Hepatocyte (in vitro differentiated cells): ENCODE measurements at places on chromosomes 5 and 9. TPM values are rescaled to one million over a fixed set of nuclear protein-coding genes. Genes with fewer than 3 reads are reported as not detected.

DNA sequence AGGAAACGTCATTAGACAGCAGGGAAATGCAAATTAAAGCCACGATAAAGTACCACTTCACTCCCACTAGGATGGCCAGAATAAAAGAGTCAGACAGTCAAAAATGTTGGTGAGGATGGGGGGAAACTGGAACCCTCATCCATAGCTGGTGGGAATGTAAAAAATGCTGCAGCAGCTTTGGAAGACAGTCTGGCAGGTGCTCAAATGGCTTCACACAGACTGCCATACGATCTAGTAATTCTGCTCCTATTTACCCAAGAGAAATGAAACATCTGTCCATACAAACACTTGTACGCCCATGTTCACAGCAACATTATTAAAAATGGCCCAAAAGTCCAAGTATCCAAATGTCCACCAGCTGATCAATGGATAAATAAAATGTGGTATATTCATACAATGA is 158.9 kb upstream of the PHYKPL start:
- no peak overlapping the region for H3K4me3 ChIP-seq
- no peak for DNase-seq
- H3K4me1 ChIP-seq: peaks cover 15% of the 10 kb centered on the region
- no peak overlapping the region for H3K27ac ChIP-seq
- no peaks in the 10 kb centered on the region for H3K36me3 ChIP-seq
- no peaks in the 10 kb centered on the region for H3K27me3 ChIP-seq

TMEM215 gene
- polyA plus RNA-seq: 0.62 TPM in 1 of 2 replicates, not detected in the other

DNA sequence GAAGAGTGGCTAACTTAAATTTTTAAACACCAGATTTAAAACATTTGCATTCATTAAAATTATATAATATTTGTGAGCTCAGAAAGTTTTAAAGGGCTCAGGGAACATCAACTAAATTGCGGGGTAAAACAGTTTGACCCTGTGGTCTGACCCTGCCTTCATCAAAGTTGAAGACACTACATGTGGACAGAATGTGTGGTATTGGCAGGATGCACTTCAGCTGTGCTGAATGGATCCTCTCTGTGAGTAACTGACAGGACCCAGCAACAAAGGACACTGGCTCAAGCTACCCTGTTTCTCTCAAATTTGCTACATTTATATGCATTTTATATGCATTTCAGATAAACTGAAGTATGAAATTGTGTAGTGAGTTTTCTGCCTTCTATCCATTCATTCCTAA is 288.5 kb downstream of the ZNF608 start:
- no peaks in the 10 kb centered on the region for H3K36me3 ChIP-seq
- no peak for DNase-seq
- no peak overlapping the region for H3K4me3 ChIP-seq
- no peaks in the 10 kb centered on the region for H3K4me1 ChIP-seq
- H3K27ac ChIP-seq: no peak overlapping the region
- no peaks in the 10 kb centered on the region for H3K27me3 ChIP-seq

DNA sequence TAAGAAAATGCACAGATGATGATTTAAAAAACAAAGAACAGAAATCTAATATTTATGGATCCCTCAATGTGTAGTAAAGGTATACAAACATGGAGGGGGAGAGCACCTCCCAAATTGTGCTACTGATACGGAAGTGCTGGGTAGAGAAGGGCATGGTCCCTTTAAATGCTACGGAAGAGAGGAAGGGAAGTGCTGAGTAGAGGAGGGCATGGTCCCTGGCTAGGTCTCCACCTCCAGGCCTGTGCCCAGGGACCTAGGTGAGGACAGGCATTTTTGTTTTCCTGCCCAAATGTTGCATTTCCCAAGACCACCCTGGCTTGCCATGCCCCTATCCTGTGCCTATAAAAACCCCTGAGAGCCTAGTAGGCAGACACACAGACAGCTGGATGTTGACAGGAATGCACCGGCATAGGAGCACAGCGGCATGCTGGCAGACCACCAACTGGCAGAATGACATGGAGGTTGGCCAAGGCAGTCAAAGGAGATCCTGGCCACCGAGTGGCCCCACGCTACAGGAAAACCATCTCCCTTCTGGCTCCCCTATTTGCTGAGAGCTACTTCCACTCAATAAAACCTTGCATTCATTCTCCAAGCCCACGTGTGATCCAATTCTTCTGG is 62.1 kb upstream of the SPDL1 start:
- no peak for DNase-seq
- no peak overlapping the region for H3K27ac ChIP-seq
- no peaks in the 10 kb centered on the region for H3K36me3 ChIP-seq
- H3K4me1 ChIP-seq: no peaks in the 10 kb centered on the region
- no peaks in the 10 kb centered on the region for H3K27me3 ChIP-seq

- H3K4me3 ChIP-seq: no peak overlapping the region
- H3K4me1 ChIP-seq: no peaks in the 10 kb centered on the region
- H3K27me3 ChIP-seq: no peaks in the 10 kb centered on the region
Measured at GRCh38 chr5:142069606-142070399, 38.8 kb upstream of the NDFIP1 start.

HCN1 gene
- 0.09 TPM in 1 of 2 replicates, not detected in the other for polyA plus RNA-seq

DNA sequence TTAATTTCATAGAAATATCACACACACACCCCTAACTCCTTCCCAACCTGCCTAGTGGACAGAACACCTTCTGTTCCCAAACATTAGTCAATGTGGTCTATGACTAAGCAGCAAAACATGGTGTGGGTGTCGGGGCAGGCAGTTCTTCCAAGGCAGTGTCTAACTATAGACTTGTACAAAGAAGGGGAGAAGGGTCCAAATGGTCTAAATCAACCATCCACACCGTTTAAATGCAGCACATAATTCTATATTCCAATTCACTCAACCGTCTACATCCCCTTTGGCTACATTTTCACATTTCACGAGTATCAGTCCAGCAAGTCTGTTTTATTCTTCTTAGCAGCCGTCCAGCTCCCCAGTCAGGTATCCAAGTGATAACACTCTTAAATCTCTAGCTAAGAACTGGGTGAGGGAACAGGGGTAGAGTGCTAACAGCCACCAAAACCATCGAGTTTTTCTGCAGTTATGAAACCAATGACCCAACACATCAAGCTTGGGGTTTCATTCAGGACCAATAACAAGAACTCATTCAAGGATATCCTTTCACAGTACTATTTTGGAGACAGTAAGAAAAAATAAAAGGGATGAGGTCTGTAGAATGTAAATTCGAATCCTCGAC is 3.3 kb downstream of the ZNF608 start:
- no peaks in the 10 kb centered on the region for H3K36me3 ChIP-seq
- H3K4me3 ChIP-seq: peak overlapping the region; percentile 65
- H3K4me1 ChIP-seq: peaks cover 39% of the 10 kb centered on the region
- peak overlapping the region; percentile 91 for H3K27ac ChIP-seq

DMGDH gene
- 0.87 and 1.0 TPM in 2 replicates for polyA plus RNA-seq

- no peaks in the 10 kb centered on the region for H3K27me3 ChIP-seq
- peaks cover 8% of the 10 kb centered on the region for H3K4me1 ChIP-seq
- no peaks in the 10 kb centered on the region for H3K36me3 ChIP-seq
- H3K27ac ChIP-seq: no peak overlapping the region
- H3K4me3 ChIP-seq: no peak overlapping the region
- no peak for DNase-seq
Measured at GRCh38 chr5:132283423-132284043, 10.7 kb upstream of the SLC22A4 start.

CDC20B gene
- 0.12 TPM in 1 of 2 replicates, not detected in the other for polyA plus RNA-seq

- peaks cover 12% of the 10 kb centered on the region for H3K4me1 ChIP-seq
- no peaks in the 10 kb centered on the region for H3K27me3 ChIP-seq
- no peak overlapping the region for H3K27ac ChIP-seq
Measured at GRCh38 chr5:57417320-57417719, 65.3 kb downstream of the ACTBL2 start.

GOLPH3 gene
- 122 and 145 TPM in 2 replicates for polyA plus RNA-seq

- peak overlapping the region; percentile 84 for H3K27ac ChIP-seq
- H3K4me1 ChIP-seq: peaks cover 13% of the 10 kb centered on the region
- DNase-seq: no peak
- no peaks in the 10 kb centered on the region for H3K36me3 ChIP-seq
- no peaks in the 10 kb centered on the region for H3K27me3 ChIP-seq
Measured at GRCh38 chr9:16987026-16987425, 116.6 kb upstream of the BNC2 start.

GAPT gene
- not detected in 2 replicates for polyA plus RNA-seq

GRCh38 chr5:1804001-1804690 is 2.9 kb downstream of the NDUFS6 start:
- H3K36me3 ChIP-seq: no peaks in the 10 kb centered on the region
- peaks cover 7% of the 10 kb centered on the region for H3K4me1 ChIP-seq
- no peaks in the 10 kb centered on the region for H3K27me3 ChIP-seq
- DNase-seq: no peak
- H3K4me3 ChIP-seq: no peak overlapping the region
- H3K27ac ChIP-seq: no peak overlapping the region

- H3K36me3 ChIP-seq: no peaks in the 10 kb centered on the region
- no peak overlapping the region for H3K4me3 ChIP-seq
- H3K27ac ChIP-seq: no peak overlapping the region
Measured at GRCh38 chr9:9846557-9846956, 766.2 kb downstream of the PTPRD start.

- DNase-seq: no peak
- H3K4me3 ChIP-seq: no peak overlapping the region
- no peaks in the 10 kb centered on the region for H3K27me3 ChIP-seq
- H3K27ac ChIP-seq: no peak overlapping the region
- no peaks in the 10 kb centered on the region for H3K36me3 ChIP-seq
Measured at GRCh38 chr9:138053996-138054752, 176.6 kb downstream of the CACNA1B start.

DNA sequence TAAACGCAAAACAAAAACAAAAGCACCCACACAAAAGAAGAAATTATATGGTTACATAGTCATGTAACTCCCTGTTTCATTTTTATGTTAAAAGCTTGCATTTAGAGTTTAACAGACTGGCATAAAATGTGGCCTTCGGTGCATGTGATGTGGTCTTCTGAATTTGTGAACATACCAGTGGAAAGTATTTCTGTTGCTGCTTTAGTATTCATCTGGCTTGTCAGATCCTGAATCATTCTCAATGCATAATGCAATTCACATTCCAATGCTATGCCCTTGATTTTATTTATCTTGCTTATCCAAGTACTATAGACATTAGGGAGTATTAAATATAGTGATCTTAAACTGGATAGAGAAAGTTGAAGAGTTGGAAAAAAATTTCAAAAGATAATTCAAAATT is 740.2 kb upstream of the ZNF608 start:
- DNase-seq: no peak
- no peak overlapping the region for H3K4me3 ChIP-seq
- H3K4me1 ChIP-seq: peaks cover 26% of the 10 kb centered on the region
- no peak overlapping the region for H3K27ac ChIP-seq
- no peaks in the 10 kb centered on the region for H3K36me3 ChIP-seq

- H3K4me3 ChIP-seq: no peak overlapping the region
- H3K27ac ChIP-seq: no peak overlapping the region
- H3K36me3 ChIP-seq: no peaks in the 10 kb centered on the region
- H3K27me3 ChIP-seq: no peaks in the 10 kb centered on the region
- no peaks in the 10 kb centered on the region for H3K4me1 ChIP-seq
- DNase-seq: peak; percentile 62
Measured at GRCh38 chr9:121861501-121862180, 210.2 kb downstream of the DAB2IP start.

MVB12B gene
- 11.2 and 11.8 TPM in 2 replicates for polyA plus RNA-seq

DNA sequence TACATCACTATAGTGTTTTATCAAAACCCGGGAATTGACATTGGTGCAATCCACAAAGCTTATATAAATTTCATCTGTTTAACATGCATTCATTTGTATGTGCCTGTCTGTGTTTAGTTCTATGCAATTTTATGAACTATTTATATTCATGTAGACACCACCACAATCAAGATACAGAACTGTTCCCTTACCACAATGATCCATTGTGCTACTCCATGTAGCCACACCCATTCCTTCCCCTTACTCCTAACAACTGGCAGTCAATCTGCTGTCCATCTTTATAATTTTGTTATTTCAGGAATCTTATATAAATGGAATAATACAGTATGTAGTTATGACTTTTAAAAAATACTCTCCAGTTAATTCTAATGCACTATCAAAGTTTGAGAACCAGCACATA is 389.5 kb downstream of the HTR1A start:
- H3K27ac ChIP-seq: no peak overlapping the region
- DNase-seq: no peak
- H3K36me3 ChIP-seq: no peaks in the 10 kb centered on the region

DNA sequence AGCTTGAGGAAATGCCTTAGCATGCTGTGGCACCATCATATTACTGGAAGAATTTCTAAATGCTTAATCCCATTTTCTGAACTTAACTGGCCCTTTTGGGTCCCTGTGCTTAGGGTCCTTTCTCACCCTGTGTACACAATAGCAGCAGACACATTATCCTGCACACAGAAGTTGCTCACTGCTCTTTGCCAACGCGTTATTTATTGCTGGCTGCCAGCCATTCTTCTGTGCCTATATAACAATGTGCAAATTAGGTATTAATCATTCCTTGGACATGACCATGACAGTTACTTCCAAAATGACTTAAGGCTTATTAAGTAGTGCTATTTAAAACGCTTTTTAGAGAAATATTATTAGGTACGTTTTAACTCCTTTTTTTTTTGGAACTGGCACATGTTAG is 134.7 kb downstream of the FBN2 start:
- H3K36me3 ChIP-seq: no peaks in the 10 kb centered on the region
- H3K27me3 ChIP-seq: no peaks in the 10 kb centered on the region
- H3K27ac ChIP-seq: no peak overlapping the region
- H3K4me3 ChIP-seq: no peak overlapping the region
- no peaks in the 10 kb centered on the region for H3K4me1 ChIP-seq

DNA sequence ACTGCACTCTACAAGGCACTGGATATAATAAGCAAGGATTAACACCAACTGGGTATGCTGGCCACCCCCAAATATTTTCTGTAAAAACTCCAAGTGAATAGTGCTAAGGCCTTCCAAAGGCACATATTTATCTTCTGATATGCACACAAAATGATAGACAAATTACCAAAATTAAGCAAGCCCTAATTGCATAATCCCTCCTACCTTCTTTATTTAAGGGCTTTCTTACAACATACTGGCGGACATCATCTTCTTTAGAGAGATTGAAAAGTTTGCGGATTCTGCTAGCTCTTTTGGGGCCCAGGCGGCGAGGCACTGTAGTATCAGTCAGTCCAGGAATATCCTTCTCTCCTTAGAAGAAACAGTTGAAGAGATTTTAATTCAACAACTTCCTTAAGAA is 1.9 kb downstream of the RPS6 start:
- H3K4me3 ChIP-seq: peak overlapping the region; percentile 4
- peaks cover 17% of the 10 kb centered on the region for H3K4me1 ChIP-seq
- H3K36me3 ChIP-seq: no peaks in the 10 kb centered on the region

- no peak overlapping the region for H3K4me3 ChIP-seq
- no peak overlapping the region for H3K27ac ChIP-seq
- H3K4me1 ChIP-seq: peaks cover 52% of the 10 kb centered on the region
- H3K27me3 ChIP-seq: no peaks in the 10 kb centered on the region
- no peaks in the 10 kb centered on the region for H3K36me3 ChIP-seq
Measured at GRCh38 chr5:132431632-132432031, 58.9 kb downstream of the IRF1 start.

NOTCH1 gene
- polyA plus RNA-seq: 5.3 and 8.3 TPM in 2 replicates

ISL1 gene
- 16.2 and 22.0 TPM in 2 replicates for polyA plus RNA-seq

SAXO1 gene
- 0.04 and 0.17 TPM in 2 replicates for polyA plus RNA-seq
